ENCODE measurements at places on chromosomes 2 and 18.
A peak's percentile ranks its signal among the peaks of the same experiment; 100 is the strongest.

DNA sequence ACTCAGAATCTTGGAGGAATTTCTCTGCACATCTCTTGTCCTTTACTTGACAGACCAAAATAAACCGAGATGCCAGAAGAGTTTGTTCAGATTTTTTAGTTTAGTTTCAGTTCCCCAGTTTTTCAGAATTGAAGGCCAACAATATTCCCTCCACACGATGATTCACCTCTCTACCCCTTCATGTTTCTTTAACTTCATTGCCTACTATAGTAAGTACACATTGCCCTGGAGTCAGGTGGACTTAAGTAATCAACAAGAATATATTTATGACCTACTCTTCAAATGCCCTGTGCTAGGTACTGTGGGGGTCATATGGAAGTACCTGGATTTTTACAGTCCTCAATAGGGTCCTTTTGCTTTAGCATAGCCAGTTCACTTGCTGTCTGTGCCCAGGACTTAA, 79.6 kb upstream of the CTLA4 start:
- no peak for DNase-seq

DNA sequence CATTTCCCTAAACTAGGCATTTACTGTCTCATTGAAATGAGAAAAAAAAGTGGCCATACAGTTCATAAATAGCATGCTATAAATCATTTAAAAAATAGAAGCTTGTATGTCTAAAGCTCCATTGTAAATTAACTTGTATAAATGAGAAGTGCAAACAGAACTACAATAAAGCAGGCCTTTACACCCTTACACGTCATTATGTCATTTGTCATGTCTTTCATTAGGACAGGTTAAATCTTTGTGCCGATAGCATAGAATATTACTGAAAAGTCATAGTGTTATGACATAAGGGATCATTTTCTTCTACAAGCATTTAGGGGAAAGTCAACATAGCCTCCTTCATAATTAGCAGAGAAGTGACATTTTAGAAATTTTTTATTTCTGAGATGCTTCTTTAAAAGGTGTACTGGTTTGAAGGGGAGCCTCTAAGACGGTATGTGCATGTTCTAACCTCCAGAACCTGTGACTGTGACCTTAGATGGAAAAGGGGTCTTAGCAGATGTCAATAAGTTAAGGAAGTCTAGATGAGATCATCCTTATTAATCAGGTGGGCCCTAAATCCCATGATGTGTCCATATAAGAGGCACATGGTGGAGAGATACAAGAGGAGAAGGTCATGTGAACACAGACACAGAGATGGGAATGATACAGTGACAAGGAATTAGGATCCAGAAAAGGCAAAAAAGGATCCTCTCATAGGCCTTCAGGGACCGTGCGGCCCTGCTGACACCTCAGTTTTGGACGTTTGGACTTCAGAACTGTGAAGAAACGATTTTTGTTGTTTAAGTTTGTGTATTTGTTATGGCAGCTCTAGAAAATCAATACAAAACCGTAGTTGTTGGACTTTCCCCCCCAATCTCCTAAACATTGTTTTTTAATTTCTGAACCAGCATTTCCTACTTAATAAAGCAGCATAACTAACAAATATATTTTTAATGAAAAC, 863.7 kb downstream of the MBD2 start:
- no peak for DNase-seq

GRCh38 chr18:13545514-13545913, 180.8 kb downstream of the FAM210A start:
- no peak for DNase-seq

GRCh38 chr18:62455222-62455621, 67.6 kb upstream of the ZCCHC2 start:
- DNase-seq: no peak

DNA sequence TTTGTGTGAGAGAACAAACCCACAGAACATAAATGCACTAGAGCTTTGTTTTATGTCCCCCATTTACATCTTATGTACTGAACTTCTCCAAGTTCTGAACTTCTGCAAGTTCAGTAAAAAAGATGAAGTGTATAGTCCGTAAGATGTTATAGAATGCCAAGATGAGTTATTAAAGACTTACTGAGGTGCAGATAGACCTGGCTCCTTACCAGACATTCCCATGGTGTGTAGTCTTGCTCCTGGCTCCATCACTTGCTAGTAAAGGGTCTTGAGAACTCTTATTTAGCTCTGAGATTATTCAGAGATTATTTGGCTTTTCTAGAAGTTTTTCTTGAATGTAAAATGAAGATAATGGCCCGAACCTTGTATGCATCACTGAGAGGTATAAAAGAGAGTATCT, 16.8 kb downstream of the GULP1 start:
- DNase-seq: no peak

DNA sequence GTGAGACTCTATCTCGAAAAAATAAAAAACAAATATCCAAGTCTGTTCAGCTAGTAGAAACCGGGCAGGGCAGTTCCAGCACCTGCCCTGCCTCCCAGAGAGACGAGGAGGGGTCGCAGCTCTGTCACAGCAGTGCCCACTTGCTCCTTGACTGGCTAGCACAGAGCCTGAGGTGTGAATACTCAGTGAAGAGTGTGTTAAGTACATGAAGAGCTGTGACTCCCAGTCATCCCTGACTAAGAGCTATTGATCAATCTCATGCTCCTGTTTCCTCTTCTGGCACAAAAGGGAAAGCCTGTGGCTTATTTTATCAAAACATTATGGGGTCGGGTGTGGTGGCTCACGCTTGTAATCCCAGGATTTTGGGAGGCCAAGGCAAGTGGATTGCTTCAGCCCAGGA, 83.0 kb upstream of the FZD7 start:
- DNase-seq: peak; percentile 47

Measured in DMS79 treated with DMSO at 0.1 percent for 48 hours (cell line).